ENCODE measurements at places on chromosomes 5 and 9.

- DNase-seq: no peak
These were observed 107.0 kb downstream of the TRIO start for GRCh38 chr5:14250084-14250695.

- DNase-seq: no peak
These were observed 47.0 kb downstream of the APC start for GRCh38 chr5:112784726-112785125.

GRCh38 chr5:96117771-96118651, 156.4 kb upstream of the ELL2 start:
- DNase-seq: no peak

GRCh38 chr9:121219530-121219929, 17.9 kb upstream of the RAB14 start:
- DNase-seq: no peak

DNA sequence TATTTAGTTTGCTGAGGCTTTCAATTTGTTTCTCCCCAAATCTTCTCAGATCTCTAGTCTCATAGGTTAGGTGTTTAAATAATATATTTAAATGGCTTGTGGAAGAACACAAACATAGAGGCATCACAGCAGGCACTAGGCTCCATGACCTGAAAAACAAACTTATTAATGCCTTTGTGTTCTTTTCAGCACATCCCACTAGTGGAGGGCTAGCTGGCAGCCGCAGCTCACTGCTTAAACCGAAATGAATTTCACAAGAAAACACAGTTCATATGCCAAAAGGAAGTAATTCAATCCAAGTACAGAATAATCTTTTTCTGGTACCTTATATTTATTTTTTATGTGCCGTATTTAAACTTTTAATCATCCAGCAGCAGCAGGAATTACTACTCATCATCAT, 382.5 kb downstream of the PLK2 start:
- DNase-seq: no peak

- DNase-seq: no peak
These were observed 198.8 kb downstream of the ADAMTSL1 start for GRCh38 chr9:18672706-18673105.

DNA sequence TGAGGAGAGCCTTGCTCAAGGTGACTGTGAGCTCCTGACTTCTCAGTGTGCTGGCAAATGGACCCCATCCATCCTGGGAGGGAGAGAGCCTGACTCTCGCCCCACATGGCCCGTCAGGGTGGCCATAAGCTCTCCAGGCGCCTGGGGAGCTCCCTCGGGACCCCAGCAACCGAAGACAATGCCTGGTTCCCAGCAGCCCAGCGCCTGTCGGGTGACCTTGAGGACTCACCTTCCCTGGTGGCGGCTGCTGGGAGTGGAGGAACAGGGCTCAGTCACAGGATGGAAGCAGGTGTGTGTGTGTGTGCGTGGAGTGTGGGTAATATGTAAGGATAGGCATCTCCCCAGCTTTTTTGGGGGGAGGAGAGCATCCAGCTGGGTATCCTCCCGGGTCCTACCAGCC, 190.3 kb downstream of the MELK start:
- no peak for DNase-seq

GRCh38 chr5:177040814-177041420, 18.4 kb downstream of the ZNF346 start:
- no peak for DNase-seq

DNA sequence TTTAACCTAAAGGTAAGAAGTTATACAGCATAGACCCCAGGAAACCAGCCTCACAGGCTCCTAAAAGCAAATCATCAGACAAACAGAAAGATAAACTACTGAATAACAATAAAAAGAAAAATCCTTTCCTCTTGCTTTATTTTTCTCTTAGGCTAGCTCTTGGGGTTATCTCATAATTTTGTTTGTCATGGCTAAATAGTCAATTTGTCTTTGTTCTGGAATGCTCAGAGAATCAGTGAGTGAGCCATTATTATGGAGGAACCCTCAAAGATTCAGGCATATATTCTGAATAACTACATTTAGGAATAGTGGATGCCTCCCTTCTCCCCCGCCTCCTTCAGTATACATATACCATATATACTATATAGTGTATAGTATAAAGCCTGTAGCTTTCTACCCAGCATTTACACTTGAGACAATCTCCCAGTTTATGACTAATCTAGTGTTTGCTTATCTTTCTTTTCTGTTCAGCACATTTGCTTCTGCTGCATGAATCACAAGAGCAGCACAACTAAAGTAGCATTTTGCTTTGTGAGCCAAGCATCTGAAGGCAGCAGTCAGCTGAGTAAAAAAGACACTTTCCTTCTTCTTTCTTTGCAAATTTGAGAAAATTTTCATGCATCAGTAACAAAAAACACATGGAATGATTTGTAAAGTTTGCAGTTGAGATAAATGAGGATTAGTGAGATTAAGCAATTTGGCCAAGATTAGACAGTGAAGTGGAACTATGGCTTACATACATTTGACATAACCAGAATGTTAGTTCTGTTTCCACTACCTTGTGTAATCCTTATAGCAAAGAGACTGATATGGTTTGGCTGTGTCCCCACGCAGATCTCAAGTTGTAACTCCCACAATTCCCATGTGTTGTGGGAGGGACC, 45.3 kb upstream of the PPP3R2 start:
- no peak for DNase-seq

- no peak for DNase-seq
These were observed 102.6 kb upstream of the TBC1D2 start for GRCh38 chr9:98357921-98358535.

DNA sequence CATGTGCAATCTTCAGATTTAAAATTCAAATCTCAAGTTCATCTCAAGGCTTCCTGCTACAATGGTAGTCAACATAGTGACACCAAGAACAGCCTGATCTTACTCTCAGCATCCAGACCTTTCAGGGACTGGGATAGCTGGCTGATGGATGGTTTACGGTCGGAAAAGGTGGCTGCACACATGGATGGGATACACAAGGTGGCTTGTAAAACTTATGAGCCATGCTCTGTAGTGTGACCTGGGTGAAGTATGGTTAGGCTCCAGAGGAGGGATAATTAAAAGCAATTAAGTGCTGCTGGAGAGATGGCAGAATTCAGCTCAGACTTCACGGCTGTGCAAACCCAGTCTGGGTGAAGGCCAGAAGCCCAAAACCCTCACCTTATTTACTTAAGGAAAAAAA, 379.5 kb downstream of the NFIB start:
- DNase-seq: no peak

GRCh38 chr5:90853750-90854149, 295.2 kb downstream of the ADGRV1 start:
- no peak for DNase-seq

DNA sequence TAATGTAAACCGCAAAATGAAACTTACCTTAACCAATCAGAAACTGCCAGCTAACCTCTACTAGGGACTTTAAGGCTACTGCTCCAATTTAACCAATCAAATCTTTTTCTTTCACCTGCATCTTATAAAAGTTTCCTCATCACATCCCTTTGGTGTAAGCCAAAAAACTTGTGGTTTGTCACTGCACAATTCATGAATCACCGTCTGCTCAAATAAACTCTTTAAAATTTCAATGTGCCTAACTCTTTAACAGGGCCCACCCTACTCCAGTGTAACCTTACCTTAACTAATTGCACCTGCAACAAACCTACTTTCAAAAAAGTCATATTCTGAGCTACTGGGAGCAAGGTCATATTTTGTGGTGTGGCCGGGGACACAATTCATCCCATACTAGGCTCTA, 172.2 kb upstream of the GRAMD2B start:
- no peak for DNase-seq

- DNase-seq: no peak
These were observed 63.0 kb downstream of the ADAMTS12 start for GRCh38 chr5:33828626-33829308.

GRCh38 chr5:16957304-16958196, 21.5 kb upstream of the MYO10 start:
- DNase-seq: no peak

DNA sequence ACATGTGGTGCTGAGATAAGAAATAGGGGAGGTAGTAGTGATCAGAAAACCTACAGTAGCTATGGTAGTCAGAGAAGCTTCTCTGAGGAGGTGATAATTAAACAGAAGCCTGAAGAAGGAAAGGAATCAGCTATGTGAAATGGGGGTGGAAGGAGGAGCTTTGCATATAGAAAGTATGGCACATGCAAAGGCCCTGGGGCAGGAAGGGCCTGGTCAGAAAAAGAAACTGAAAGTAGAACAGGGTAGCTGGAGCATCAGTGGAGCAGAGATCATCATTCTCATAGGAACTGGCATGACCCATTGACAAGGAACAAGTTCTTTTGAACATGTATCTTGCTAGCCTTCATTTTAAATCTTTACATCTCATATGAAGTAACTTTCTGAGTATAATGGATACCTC, 80.7 kb upstream of the ADRA1B start:
- DNase-seq: no peak

GRCh38 chr5:141913560-141914198, 10.0 kb upstream of the DELE1 start:
- no peak for DNase-seq

- no peak for DNase-seq
These were observed 21.8 kb downstream of the C9 start for GRCh38 chr5:39342460-39342859.

- DNase-seq: no peak
These were observed 63.6 kb upstream of the BOD1 start for GRCh38 chr5:173679909-173680630.

DNA sequence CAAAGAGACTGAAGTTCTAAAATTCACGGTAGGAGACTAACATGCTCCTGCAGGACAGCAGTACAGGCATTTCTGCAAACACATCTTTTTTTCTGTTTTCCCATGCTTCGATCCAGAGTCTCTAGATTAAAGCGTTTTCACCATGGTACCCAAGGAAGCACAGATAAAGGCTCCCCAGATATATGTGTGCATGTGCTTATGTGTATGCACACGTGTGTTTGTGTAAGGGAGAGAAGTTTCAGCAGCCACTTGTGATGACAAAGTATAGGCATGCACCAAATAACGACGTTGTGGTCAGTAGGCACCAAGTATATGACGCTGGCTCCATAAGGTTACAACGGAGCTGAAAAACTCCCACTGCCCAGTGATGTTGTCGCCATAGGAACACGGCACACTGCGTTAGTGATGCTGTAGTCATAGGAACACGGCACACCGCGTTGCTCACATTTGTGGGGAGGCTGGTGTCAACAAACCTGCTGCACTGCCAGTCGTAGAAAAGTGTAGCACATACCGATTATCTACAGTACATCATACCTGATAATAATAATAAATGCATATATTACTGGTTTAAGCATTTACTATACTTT, 21.7 kb downstream of the MED10 start:
- no peak for DNase-seq

- no peak for DNase-seq
These were observed 59.2 kb downstream of the PRELID2 start for GRCh38 chr5:145775893-145776444.

Measured in stimulated activated CD4-positive, alpha-beta T cell treated with anti-CD3 and anti-CD28 coated beads, Interleukin-4, amount 100 ng/mL, for 4 hours (primary cell).